ENCODE measurements at places on chromosomes 7 and 10.

DNA sequence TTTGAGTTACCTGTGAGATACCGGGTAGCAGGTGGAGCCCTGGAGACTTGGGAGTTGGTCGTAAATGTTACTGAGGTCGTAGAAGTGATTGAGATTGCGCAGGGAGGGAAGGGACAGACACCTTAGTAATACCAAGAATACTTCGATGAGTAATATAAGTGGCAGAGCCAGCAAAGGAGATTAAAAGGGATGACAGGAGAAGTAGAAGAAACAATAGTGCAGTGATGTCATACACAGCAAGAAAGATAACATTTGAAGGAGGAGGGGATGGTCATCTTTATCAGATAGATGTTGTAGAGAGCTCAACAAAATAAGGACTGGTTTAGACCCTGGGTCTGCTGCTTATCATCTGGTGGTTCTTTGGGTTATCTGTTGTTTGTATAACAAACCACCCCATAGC is 5.0 kb downstream of the BCCIP start:
- DNase-seq, result no peak

- DNase-seq, result peak; percentile 36
Observed at GRCh38 chr10:50421026-50421719, 169.9 kb upstream of the ASAH2 start.

DNA sequence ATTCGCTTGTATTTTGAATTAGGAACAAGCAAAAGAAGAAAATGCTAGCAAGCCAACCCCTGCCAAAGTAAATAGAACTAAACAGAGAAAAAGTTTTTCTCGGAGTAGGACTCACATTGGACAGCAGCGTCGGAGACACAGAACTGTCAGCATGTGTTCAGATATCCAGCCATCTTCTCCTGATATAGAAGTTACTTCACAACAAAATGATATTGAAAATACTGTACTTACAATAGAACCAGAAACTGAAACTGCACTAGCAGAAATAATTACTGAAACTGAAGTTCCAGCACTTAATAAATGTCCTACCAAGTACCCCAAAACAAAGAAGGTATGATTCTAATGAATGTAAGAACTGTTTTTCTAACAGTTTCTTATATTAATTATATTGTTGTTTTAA is 87.9 kb downstream of the KMT2E start:
- no peak for DNase-seq

- no peak for DNase-seq
Observed at GRCh38 chr10:24206334-24206733, 2.6 kb upstream of the KIAA1217 start.

DNA sequence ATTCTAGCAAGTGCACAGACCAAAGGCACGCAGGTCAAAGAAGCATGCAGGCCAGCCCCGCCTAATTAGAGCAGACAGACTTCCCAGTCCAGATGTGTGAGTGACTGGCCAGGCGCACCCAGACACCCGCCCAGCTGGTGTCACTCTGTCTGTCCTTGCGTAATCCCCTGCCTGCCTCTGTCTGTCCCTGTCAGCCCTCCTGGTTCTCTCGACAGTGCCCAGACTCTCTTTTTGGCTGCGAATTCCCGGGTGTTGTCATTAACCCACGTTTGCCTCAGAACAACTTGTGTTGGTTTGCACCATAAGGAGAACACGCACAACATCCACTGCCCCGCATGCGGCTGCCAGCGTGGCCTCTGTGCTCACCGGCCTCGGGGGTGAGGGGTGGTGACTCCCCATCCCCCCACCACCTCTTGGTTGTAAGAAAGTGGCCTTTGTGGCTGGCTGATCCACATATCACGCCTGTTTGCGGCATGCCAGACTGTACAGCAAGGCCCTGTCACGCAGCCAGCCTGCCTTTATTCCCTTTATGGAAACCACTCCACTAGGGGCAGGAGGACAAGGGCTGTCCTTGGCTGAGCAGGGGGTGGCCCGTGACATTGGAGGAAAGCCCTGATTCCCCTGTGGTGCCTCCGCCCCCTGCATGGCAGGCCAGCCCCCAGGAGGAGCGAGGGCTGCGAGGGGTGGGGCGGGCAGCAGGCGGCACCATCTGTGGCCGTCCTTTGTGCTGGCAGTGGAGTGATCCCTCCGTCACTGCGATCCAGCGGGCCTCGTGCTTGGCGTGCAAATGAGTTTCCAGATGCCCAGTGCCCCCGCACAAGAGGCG is 72.8 kb upstream of the PPIF start:
- DNase-seq, result no peak

DNA sequence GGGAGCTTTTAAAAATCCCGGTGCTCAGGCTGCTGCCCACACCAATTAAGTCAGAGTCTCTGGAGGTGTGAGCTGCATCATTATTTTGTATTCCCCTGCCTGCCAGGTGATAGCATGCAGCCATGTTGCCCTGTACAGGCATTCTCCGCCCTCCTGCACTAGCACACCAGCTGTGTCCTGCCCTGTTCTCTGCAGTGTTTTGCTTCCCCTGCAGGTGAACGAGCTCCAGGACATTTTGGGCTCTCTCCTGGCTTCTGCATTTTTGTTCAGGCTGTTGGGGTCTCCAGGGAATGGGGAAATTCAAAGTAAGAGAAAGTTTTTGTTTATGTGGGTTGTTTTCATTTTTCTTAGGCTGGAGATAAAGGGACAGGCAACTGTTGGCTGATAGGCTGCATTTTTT is 271.0 kb upstream of the COBL start:
- no peak for DNase-seq

GRCh38 chr10:119668461-119668860 is 17.3 kb downstream of the BAG3 start:
- DNase-seq, result no peak

DNA sequence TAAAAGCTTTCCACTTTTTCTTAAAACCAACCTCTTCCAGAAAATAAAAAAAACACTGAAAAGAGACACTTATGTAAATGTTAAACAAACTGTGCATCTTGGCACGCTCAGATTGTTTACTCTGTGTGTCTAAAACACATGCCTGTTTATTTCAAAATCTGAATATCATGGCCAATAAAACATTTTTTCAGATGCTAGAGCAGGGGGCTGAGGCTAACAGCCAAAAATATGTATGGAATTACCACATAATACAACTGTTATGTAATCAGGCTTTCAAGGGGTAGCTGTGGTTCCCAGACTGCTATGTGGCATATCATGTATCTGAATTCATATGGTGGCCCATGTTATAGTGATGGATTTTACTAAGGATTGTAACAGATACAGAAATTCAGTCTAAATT is 130.4 kb downstream of the HIBADH start:
- no peak for DNase-seq

- DNase-seq, result no peak
Observed at GRCh38 chr10:97019213-97019844, 166.4 kb downstream of the SLIT1 start.

GRCh38 chr10:97687785-97688781 is 1.0 kb upstream of the AVPI1 start:
- DNase-seq, result no peak

DNA sequence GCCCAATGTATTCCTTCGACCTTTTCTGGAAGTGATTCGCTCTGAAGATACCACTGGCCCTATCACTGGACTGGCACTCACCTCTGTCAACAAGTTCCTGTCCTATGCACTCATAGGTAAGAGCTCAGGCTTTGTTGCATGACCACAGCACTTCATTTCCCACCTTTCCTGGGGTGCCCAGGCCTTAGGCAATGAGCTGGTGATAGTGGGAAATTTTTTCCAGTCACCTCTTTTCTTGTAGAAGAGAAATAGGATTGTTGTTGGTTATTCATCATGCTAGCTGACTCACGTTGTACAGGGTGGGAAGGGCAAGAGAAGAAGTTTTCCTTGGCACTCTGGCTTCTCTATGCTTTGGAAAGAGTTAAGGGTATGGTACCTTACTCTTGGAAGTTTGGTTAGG is 51.4 kb upstream of the NFKB2 start:
- no peak for DNase-seq

- DNase-seq, result no peak
Observed at GRCh38 chr10:99827936-99828335, 45.5 kb downstream of the ABCC2 start.

- no peak for DNase-seq
Observed at GRCh38 chr10:75672111-75672671, 240.8 kb downstream of the LRMDA start.

DNA sequence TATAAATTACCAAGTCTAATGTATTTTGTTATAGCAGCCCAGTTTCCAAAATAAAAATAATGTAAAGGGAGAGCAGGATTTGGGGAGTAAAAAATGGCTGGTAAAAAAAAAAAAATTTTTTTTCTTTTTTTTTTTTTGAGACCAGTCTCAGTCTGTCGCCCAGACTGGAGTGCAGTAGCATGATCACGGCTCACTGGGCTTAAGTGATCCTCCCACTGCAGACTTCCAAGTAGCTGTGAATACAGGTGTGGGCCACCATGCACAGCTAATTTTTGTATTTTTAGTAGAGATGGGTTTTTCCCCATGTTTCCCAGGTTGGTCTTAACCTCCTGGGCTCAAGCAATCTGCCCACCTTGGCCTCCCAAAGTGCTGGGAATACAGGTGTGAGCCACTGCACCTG is 4.8 kb upstream of the LSM8 start:
- DNase-seq, result no peak

GRCh38 chr7:92837000-92837749 is 802 bp upstream of the CDK6 start:
- DNase-seq, result no peak

- no peak for DNase-seq
Observed at GRCh38 chr7:103781409-103781808, 208.0 kb downstream of the RELN start.

DNA sequence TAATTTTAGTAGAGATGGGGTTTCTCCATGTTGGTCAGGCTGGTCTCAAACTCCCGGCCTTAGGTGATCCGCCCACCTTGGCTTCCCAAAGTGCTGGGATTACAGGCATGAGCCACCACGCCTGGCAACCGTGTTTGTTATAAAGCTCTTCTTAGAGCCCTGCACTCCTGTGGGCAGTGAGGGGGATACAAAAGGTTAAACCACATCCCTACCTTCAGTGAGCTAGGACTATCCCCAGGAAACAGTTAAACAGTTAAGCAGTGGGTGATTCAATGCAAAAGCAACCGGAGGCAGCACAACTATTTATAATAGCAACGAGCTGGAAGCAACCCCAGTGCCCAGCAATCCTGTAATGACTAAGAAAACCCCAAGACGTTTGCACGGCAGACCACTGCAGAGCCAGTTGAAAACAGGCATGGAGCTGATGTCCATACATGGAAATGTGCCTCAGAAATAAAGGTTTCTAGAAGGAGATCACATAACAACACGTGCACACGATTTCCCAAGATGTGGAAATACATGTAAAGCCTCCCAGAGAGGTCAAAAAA is 107.2 kb upstream of the LYZL2 start:
- DNase-seq, result no peak

GRCh38 chr10:58311026-58311425 is 23.8 kb upstream of the UBE2D1 start:
- DNase-seq, result no peak

DNA sequence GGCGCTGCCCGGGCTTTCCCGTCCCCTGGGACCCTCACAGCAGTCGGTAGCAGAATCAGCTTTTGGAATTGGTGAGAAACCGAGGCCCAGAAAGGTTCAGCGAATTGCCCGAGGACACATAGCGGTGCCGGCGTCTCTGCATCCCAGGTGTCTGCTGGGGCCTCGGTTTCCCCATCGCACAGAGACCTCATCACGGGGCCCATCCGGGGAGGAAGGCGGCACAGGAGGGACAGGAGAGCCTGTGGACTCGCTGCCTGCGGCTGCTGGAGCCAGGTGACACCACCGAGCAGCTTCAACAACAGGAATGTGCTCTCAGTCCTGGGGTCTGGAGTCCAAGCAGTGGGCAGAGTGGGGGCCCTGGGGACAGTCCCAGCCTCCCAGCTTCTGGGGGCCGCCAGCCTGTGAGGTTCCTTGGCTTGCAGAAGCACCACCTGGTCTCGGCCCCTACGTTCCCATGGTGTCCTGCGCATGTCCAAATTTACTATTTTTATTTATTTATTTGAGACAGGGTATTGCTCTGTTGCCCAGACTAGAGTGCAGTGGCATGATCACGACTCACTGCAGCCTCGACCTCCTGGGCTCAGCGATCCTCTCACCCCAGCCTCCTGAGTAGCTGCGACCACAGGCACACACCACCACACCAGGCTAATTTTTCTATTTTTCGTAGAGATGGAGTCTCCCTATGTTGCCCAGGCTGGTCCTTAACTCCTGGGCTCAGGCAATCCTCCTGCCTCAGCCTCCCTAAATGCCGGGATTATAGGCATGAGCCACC is 539 bp upstream of the COX19 start:
- DNase-seq, result no peak

DNA sequence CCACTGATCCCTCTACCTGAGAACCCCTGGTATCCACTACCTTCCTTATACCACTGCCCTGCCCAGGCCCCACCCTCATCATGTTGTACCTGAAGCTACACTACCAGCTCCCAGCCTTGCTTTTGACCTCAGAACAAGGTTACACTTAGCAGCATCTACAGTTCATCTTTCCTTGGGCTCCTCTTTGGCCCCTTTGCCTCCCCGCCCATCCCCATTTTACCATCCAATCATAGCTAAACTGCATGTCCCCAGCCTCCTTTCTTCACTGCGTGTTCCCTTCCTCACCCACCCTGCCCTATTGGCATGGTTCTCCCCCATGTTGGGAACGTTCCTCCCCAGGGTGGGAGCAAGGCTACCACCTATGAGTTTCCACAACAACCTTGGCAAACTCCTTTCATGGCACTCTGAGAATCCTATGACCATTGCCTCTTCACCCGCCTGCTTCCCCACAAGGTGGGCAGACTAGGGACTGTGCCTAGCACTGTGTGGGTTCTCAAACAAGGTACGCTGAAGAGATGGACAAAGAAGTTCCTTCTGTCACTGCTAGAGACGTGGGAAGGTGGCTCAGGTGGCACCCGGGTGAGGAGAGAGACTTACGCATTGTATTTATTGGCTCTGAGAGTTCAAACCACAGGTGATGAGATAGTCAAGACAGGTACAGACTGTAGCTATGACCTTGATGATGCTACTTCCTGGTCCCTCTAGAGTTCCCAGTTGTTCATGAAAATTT is 66.9 kb upstream of the ADAM12 start:
- no peak for DNase-seq

GRCh38 chr10:44198780-44199097 is 186.2 kb downstream of the CXCL12 start:
- DNase-seq, result no peak

GRCh38 chr7:90690159-90690858 is 94.2 kb downstream of the CDK14 start:
- no peak for DNase-seq

DNA sequence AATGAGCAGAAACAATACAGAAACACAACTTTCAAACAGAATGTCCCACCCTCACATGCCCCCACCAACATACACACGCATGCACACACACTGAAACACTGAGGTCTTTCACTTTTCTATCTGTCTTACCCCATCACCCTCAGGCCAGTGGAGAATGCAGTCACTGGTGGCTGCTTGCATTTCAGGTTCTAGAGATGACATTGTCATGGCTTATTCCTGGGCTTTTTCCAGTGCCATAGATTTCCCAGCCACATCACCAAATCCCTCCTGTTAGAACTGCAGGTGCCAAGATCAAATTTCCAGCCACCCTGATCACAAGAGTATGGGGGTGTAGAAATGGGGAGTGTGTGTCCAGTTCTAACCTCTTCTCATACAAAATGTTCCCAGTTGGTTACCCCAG is 68.4 kb downstream of the CACNA2D1 start:
- no peak for DNase-seq
